ENCODE measurements at places on chromosomes 5 and 9.

GRCh38 chr9:10282084-10282483 is 330.7 kb downstream of the PTPRD start:
- no peak for DNase-seq

DNA sequence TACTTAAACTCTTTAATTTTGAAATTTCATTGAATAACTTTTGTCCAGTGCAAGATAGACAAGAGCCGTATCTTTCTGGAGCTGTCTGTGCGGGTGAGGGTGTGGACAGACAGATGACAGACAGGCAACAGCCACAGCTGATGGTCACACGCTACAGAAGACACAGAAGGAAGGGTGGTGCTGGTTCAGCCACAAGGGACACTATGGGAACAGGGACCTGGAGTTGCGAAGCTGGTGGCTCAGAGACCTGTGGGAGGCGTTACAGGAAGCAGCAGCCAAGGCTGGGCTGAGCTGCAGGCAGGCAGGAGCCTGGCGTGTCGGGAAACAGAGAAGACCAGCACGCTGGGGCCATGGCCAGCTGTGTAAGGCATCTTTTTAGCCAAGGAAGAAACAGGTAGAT is 104.4 kb downstream of the WNK2 start:
- DNase-seq = no peak

DNA sequence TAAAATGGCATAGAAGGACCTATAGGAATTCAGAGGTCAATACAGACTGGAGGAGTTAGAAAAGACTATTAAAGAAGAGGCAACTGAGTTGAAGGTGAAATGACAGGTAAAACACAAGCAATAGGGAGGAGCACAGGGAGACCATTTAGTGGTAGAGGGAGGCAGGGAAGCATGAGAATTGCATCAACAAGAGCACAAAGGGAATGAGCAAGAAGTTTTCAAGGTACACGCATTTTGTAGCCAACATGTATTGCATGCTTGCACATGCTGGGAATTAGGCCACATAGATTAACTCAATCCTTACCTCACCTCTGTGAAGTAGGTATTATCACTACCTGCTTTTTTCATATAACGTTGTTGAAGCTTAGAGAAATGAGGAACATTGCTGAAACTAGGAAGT is 42.3 kb downstream of the PLPP1 start:
- DNase-seq = no peak

DNA sequence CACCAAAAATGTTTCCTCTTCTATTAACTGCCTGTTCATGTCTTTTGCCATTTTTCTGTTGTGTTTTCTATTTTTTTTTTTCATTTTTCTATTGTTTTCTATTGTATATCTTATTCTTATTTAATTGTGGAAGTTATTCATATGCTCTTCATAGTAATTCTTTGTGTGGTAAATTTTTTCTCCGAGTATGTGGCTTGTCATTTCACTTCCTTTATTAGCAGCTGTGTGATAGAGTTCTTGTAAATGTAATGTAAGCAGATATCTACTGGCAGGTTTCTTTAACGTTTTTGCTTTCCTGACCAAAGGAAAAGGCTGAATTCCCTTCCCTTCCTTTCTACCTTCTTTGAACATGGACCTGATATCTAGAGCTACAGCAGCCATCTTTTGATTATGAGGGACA is 5.8 kb upstream of the PLPP1 start:
- no peak for DNase-seq

DNA sequence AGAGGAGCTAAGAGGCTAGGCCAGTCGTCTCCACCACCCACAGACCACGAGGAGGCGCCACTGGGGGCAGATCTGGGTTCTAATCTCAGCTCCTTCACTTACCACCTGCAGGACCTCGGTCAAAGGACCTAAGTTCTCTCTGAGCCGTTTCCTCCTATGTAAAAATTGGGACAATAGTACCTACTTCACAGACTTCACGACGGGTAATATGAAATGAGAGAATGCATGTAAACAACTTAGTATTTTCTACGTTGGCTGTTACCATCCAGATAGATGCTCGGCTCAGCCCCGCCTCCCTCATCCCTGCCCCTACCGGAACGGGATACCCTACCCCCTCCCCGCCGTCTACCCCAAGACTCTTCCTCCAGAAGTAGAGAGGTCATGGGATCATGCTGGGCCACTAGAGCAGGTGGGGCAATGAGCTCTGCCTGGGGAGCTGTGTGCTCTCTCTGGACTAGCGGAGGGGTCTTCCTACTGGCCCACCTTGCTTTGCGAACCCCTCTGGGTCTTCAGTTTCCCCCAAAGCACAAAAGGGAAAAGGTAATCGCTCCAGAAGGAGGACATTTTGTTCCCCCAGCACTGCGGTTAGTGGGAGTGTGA is 541 bp downstream of the GNPDA1 start:
- no peak for DNase-seq

GRCh38 chr5:61974680-61975079 is 331.3 kb upstream of the KIF2A start:
- DNase-seq = no peak

Data from T-helper 2 cell (primary cell).